ENCODE measurements at places on chromosomes 5 and 9. TPM values are rescaled to one million over a fixed set of nuclear protein-coding genes. Genes with fewer than 3 reads are reported as not detected.

- no peak for DNase-seq
- H3K4me1 ChIP-seq: no peaks in the 10 kb centered on the region
- H3K27me3 ChIP-seq: no peaks in the 10 kb centered on the region
- H3K4me3 ChIP-seq: no peak overlapping the region
These were observed 1983.5 kb upstream of the C9orf72 start for GRCh38 chr9:29556746-29557145.

DNA sequence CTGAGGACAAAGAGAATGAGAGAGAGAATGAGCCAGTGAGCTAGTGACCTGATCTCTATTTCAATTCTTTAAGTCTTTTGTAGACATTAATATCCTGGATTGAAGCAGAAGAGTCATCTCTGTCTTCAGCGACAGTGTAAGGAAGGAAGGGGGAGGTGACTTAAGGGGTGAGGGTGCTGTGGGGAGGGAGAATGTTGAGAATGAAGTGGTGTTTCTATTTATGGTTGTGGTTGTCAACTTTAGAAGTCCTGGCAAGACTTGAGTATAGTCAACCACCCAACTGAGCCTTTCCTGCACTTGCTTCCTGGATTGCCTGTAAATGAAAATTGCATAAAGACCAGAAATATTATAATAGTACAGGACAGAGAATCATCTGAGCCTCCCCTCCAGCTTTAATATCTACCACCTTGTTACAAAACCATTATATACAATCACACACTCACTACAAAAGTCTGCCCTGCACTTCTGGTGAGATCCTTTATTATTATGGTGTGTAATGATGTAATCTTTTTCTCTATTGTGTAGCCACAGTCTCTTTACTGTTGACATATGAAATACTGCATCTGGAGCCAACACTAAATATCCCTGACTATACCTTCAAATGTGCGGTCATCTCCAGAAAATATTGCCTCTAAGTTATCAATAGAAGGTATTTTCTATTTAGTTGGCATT is 91.7 kb downstream of the NTRK2 start:
- H3K4me3 ChIP-seq: no peak overlapping the region
- DNase-seq: peak; percentile 21
- H3K36me3 ChIP-seq: no peaks in the 10 kb centered on the region
- no peaks in the 10 kb centered on the region for H3K27me3 ChIP-seq
- H3K27ac ChIP-seq: no peak overlapping the region
- peaks cover 20% of the 10 kb centered on the region for H3K4me1 ChIP-seq

DNA sequence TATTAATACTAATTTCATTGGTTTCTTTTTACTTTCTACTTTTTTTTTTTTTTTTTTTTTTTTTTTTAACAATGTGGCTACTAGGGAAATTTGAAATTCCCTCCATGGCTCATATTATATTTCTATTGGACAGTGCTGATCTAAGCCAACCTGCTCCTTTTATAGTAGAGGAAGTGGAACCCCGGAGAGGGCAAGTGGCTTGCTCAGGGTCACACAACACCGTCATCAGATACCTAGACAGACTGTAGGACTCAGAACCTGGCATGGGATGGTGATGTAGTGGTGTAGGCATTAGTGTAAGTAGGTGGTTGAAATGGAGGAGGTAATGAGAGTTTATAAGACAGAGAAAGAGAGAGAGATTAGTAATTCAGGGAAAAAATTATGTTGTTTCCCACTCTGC is 10.8 kb downstream of the ZNF618 start:
- H3K27ac ChIP-seq: no peak overlapping the region
- H3K27me3 ChIP-seq: peaks cover 5% of the 10 kb centered on the region
- no peak for DNase-seq
- H3K4me1 ChIP-seq: peaks cover 18% of the 10 kb centered on the region
- H3K36me3 ChIP-seq: peaks cover 1% of the 10 kb centered on the region

DNA sequence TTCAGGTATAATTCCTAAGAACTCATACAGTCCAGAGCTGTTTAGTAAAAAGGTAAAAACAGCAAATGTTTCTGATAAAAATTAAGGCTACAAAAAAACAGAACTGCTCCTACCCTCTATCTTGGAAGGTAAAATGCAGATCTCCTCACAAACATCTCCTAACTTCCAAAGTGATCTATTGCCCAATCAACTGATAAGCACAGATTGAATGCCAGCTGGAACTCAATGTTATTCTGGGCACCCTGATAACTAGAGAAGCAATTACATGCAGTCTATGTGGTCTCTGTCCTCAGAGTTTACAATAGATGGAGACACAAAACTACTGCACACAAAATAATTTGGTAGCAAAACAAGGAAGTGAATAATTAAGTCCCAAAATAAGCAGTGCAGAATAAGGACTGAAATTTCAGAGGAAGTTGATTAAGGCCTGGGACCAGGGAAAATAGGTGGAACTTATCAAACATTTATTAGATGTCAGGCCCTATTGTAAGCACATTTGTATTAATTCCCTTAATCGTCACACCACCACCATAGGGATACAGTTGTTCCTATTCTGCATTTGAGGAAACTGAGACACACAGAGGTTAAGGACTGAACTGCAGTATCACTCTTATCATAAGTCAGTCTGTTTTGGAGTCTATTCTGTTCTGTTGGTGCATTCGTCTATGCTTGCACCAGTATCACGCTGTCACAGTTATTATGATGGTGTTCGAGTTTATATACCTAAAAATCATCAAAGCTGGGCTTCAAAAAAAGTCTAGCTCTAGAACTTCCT is 102.2 kb upstream of the TARS1 start:
- no peak overlapping the region for H3K27ac ChIP-seq
- no peak overlapping the region for H3K4me3 ChIP-seq
- no peak for DNase-seq
- H3K4me1 ChIP-seq: no peaks in the 10 kb centered on the region

GRCh38 chr9:76365028-76365427 is 29.2 kb downstream of the RFK start:
- no peaks in the 10 kb centered on the region for H3K27me3 ChIP-seq
- no peak overlapping the region for H3K27ac ChIP-seq
- H3K4me1 ChIP-seq: no peaks in the 10 kb centered on the region
- no peak for DNase-seq
- no peak overlapping the region for H3K4me3 ChIP-seq

DNA sequence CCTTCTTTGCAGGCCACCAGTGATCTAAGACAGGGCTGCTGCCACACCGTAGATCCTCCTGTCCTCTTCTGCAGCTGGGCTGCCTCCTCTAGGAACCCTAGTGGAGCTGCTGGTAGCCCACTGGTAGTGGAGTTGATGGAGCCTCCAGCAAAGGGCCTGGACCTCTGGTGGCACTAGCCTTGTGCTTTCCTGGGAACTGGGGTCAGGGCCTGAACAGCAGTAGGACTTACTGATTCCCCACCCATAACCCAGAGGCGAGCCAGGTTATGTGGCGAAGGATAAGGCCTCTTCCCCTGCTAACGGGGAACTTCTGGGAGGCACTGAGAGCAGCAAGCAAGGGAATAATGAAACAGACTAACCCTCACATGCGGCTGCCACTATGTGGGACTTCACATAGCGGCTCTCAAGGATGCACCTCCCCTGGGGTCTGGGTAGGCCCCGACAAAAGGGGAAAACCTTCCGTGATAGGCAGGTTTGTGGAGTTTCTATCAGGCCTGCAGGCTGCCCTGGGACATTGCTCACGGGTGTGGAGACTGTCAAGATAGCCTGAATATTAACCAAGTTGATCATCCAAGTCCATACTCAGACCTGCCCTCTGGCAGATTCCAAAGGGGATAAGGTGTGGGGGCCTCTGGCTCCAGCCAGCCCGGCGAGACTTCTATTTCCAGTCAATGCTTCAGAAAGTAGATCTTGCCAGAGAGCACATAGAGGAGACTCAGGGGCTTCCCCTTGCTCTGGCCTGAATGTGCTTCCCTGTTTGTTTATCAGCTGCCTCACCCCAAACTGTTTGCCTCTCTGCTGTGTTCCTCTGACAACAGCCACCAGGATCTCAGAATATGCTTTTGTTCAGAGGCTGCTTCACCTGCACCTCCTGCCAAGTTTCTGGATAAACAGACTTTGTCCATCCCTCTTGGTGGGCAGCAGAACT is 7.4 kb downstream of the SLC22A4 start:
- H3K4me1 ChIP-seq: no peaks in the 10 kb centered on the region
- peaks cover 2% of the 10 kb centered on the region for H3K36me3 ChIP-seq
- H3K4me3 ChIP-seq: no peak overlapping the region
- peaks cover 4% of the 10 kb centered on the region for H3K27me3 ChIP-seq

DNA sequence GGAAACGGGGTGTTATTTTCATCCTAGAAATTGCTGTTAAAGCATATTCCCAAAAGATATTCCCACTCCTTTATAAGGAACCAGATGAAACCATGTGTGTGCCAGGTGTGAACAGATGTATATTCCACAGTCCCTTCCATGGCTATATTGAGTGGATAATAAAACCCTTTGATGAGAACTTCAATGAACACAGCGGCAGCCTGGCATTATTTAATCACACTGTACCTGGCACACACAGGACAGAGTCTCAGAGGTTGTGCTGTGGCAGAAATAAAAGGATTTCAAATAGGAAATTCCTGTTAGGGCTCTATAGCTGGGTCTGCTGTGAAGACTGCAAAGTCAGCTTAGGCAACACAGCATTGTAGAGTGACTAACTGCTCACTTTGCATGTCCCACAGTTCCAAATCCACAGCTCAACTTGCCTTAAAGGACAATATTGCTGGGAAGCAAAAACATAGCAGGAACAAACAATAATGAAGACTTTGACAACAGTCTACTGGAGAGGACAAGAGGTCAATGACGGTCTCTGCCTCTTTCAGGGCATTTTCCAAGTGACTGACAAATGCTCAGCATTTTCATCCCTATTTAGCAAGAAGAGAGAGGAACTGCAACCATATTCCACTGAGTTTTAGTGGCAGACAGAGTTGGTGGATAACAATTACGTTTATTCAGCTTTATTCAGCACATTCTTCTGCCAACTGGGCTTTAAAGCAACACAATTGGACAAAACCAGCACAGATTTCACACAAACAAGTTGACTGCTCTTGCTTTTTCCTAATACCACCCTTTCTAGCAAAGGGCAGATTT is 255.7 kb upstream of the RGMB start:
- no peak overlapping the region for H3K27ac ChIP-seq
- no peaks in the 10 kb centered on the region for H3K27me3 ChIP-seq
- no peaks in the 10 kb centered on the region for H3K36me3 ChIP-seq

DNA sequence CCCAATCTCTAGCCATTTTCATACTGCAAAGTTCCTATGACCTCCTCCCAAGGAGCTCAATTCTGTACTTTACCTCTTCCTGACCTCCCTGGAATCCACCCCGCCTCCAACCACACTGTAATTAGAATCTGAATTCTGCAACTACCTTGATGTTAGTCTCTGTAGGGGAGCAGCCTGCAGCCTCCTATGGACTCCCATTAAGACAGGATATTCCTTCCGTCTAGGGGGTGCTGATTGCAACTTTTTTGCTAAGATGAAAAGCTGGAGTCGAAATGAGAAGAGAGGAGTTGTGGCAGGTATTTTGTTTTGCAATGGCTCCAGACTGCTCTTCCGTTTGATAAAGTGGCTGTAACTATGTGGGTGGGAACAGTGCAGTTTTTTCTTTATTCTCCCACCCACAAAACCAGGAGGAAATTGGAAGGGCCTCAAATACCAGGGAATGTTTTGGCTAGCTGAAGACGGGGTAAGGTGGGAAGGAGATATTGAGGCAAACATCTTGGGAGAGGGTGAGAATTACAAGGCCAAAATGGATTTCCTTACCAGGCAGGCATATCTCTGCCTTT is 23.8 kb downstream of the ANXA2R start:
- H3K4me1 ChIP-seq: peaks cover 44% of the 10 kb centered on the region
- H3K4me3 ChIP-seq: peak overlapping the region; percentile 95
- no peak for DNase-seq
- H3K36me3 ChIP-seq: no peaks in the 10 kb centered on the region
- no peaks in the 10 kb centered on the region for H3K27me3 ChIP-seq
- peak overlapping the region; percentile 99 for H3K27ac ChIP-seq

DNA sequence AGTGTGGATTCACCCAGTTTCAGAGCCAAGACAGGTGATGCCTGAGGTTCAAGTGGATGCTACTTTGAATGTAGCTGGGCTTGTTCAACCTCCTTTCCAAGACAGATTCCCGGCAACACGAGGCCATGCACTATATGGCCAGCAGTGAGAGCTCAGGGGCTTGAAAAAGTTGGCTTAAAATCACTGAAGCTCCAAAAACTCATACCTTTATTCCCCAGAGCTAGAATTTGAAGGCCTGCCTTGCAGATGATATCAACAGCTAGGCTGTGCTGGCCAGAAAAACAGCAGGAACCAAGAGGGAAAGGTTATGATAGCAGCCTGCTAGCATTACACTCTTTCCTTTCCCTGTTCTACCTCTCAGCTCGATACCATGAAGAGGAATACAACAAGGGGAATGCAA is 120.2 kb upstream of the DAB2 start:
- H3K36me3 ChIP-seq: no peaks in the 10 kb centered on the region
- peaks cover 4% of the 10 kb centered on the region for H3K4me1 ChIP-seq
- peaks cover 5% of the 10 kb centered on the region for H3K27me3 ChIP-seq

GRCh38 chr5:10438301-10438700 is 3.4 kb upstream of the ROPN1L start:
- H3K4me3 ChIP-seq: no peak overlapping the region
- H3K27ac ChIP-seq: no peak overlapping the region
- H3K4me1 ChIP-seq: peaks cover 23% of the 10 kb centered on the region
- no peak for DNase-seq

Gene CDKN2B
- 2.3 TPM for total RNA-seq

DNA sequence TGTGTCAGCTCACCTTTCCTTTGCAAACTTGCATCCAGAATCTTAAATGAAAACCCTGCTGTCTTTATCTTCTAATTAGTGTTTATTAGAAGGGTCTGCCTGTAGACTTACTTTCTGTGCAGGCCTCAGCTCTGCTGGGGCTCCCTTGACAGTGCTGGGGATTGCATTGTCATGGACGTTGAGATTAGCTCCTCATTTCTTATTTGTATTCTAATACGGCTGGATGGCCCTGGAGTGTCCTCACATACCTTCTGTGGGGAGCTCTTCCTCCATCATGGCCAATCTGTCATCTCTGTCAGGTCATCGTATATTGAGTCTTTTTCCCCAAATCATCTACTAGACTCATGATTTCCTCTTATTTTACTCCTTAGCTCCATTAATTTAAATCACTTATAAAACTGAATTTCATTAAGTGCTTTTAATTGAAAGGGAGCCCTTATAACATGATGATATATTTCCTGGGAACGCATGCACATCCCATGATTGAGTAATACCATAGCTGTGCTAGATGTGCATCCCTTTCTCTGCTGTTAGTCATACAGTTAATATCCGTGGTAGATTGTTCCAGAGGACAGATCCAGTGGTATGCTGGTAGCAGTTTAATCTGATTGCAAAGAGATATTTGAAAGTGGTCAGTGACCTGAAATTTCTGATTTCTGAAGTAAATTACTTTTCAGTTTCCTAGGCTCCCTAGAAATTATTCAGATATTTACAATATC is 61.6 kb downstream of the ICE1 start:
- no peak overlapping the region for H3K27ac ChIP-seq
- peaks cover 31% of the 10 kb centered on the region for H3K36me3 ChIP-seq
- peaks cover 30% of the 10 kb centered on the region for H3K4me1 ChIP-seq
- H3K27me3 ChIP-seq: no peaks in the 10 kb centered on the region
- no peak overlapping the region for H3K4me3 ChIP-seq

Gene PFN3
- total RNA-seq: not detected

DNA sequence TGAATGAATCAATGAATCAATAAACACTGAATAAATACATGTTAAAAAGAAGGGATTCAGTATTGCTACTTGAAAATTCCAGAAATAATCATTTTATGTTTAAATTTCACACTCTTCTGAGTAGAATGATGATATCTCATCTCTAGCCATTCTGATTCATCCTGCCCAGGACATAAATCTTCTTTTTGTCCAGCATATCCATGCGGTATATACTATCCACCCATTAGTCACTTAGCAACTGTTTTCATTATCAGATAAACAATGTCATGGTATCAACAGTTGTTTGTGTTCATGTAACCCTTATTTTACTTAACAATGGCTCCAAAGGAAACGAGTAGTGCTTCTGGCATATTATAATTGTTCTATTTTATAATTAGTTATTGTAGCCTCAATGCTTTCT is 432.4 kb upstream of the SMC2 start:
- no peaks in the 10 kb centered on the region for H3K27me3 ChIP-seq
- H3K36me3 ChIP-seq: no peaks in the 10 kb centered on the region
- DNase-seq: no peak
- no peak overlapping the region for H3K27ac ChIP-seq

Measured in activated CD8-positive, alpha-beta T cell treated with anti-CD3 and anti-CD28 coated beads, Interleukin-2, amount 10 ng/mL, durations not matched to agents 7 days and 5 days (primary cell).